LHCN-M2 (cell line): ENCODE measurements at places on chromosomes 5 and 9. TPM values are rescaled to one million over a fixed set of nuclear protein-coding genes. Genes with fewer than 3 reads are reported as not detected.

DNA sequence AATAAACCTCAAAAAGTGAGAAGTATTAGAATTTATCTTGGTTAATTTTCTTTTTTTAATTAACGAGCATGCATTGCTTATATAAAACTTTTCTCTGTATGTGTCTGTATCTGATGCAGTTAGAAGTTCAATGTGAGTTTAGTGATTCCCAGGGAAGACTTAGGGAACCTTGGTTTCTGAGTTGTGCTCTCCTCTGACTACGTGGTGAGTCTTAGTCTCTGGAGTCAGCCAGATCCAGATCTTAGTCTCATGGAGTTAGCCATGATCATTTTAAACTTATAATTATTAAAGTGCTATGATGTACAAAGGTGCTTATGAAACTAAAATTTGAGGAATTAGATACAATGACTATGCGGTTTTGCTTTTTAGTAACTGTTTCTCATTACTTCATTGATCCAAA lies 285.3 kb upstream of the DMRT1 start:
- DNase-seq, result no peak

- DNase-seq, result no peak
Measured at GRCh38 chr5:73306741-73307275, 133.8 kb downstream of the TMEM174 start.

DNA sequence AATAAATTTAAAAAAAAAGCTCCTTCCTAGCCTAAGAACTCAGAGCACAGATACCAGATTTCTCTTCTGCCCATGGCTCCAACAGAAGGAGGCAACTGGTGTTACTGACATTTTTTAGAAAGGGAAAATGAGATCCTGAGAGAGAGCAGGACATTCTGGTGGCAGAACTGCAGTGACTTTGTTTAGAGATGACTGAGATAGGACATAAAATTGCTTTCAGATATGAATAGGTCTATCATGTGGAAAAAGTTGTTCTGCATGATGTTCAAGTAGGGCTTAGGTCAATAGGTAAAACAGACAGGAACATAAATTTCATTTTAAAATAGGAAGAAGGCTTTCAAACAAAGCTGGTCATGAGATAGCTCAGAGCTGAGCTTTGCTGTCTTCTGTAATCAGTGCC lies 49.6 kb downstream of the NIPAL4 start:
- DNase-seq, result no peak

- no peak for DNase-seq
Measured at GRCh38 chr9:1929134-1929533, 86.0 kb upstream of the SMARCA2 start.

The LURAP1L gene
- total RNA-seq, result 3.3 and 4.4 TPM in 2 replicates

The SLC6A18 gene
- not detected in 2 replicates for total RNA-seq

The SLC1A1 gene
- total RNA-seq, result 3.7 and 6.2 TPM in 2 replicates

The CCDC192 gene
- not detected in 2 replicates for total RNA-seq
